ENCODE measurements at places on chromosomes 6 and 20.

DNA sequence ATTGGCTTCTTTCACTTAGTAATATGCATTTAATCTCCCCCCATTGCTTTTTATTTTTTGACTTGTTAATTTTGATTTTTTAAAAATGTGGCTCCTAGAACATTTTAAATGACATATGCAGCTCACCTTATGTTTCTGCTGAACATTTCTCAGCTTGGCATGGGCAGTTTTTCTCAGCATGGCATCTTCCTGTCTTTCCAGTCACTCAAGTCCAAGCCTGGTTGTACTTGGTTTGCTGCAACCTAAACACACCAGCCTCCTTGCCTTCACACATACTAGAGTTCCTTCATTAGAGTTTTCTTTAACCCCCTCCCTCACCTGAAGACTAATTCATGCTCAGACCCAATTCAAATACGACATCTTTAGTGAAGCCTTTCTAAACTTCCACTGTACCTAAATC lies 86.4 kb downstream of the ZHX3 start:
- DNase-seq, result no peak

- DNase-seq, result no peak
These were observed 134.6 kb downstream of the IMPG1 start for GRCh38 chr6:75937846-75938245.

DNA sequence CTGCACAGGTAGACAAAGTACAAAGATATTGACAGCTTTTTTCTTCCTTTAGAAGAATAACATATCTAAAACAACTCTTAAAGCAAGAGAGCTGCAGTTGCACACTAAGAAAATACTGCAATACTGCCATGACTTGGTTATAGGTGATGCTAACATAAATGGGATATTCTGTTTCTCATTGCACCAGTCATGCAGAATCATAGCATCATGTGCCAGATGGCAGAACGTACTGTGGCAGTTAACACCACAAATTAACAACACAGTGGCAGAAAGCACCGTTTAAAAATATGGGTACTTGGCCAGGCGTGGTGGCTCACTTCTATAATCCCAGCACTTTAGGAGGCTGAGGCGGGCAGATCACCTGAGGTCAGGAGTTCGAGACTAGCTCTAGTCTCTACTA lies 7.4 kb downstream of the ASXL1 start:
- no peak for DNase-seq

DNA sequence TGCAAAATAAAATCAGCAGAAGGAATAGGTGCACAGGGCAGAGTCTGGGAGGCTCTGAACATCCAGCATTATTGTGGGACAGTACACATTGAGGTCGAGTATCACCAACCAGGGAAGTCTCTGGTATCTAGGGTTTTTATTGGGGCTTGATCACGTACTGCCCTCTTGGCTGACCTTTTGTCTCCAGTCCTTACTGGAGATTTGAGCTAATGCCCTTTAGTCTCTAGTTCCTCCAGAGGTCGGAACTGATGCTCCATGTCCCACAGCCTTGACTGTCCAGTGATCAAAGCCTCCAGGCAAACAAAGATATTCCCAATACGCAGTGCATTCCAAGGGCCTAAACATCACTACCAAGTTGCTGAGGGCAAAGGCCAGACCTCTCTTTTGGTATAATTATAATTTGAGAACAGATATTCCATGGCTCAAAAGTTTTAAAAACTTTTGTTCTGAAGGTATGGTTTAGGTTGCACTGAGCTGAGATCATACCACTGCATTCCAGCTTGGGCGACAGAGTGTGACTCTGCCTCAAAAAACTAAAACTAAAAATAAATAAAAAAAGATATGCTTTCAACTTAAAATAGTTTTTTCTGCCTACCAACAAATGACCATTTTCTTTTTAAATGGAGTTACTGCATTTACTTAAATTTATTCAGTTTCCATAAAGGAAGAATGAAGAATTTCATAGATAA lies 56.9 kb upstream of the DYNLRB1 start:
- no peak for DNase-seq

DNA sequence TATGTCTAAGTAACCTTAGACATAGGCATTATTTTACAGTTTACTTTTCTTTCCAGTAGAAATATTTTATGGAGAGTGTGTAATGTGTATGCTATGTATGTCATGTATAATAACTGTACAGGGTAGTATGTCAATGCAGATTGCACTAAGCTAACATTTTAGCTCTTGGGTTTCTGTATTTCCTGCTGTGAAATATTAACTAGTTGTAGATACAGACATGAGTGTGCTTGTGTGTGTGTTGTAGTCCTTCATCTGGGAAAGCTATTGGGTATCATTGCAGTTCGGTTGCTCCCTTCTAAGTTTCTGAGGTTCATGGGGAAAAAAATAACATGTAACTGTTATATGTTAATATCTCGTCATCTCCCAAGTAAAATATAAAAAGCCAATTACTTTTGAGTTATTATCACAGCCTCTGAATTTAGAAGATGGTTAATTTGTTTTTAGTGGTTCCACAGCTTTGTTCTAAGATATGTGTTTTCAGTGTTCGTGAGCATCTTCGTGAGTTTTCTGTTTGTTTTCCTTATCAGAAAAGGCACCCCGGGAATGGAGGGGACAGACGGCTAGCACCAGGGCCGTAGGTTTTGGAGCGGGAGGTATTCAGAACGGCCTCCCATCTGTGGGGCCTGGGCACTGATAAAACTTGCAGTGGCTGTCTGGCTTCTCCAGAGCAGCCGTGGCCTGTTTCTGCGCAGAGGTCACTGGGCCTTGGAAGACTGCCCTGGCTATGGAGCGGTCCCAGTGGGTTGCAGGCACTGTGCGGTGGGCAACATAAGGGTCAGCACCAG lies 215.0 kb downstream of the ARID1B start:
- no peak for DNase-seq

GRCh38 chr6:54617730-54618129 lies 228.8 kb upstream of the FAM83B start:
- no peak for DNase-seq

DNA sequence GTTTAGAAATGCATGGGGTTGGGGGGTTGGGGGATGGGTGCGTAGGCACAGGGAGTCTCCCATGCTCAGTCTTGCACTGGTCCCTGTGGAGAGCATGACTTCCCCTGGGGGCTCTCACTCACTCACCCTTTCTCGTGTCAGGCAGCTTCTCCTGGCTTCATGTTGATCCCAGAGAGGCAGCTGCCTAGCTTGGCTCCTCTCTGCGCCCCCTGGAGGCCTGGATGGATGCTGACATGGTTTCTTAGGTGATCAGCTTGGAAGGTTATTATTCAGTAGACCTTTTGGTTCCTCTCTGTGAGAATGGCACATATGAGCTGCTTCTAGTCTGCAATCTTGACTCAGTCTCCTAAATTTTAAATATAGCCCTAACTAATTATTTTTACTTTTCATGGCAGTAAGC lies 109.3 kb upstream of the FAM83B start:
- no peak for DNase-seq

- DNase-seq, result no peak
These were observed 11.9 kb upstream of the TMEM170B start for GRCh38 chr6:11525468-11526155.

- no peak for DNase-seq
These were observed 18.3 kb upstream of the AMD1 start for GRCh38 chr6:110856296-110856695.

DNA sequence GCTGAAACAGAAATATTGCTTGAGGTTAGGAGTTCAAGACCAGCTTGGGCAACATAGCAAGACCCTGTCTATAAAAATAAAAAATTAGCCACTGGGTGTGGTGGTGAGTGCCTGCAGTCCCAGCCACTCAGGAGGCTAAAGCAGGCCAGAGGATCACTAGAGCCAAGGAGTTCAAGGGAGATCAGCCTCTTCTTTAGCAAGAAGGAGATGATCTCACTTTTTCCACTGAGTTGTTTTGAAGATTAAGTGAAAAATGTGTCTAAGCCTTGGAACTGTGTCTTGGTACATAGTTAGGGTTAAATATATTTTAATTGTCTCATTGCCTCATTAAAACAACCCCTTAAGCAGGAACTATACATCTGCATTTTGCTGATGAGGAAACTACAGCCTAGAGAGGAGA lies 279.0 kb upstream of the ZFP64 start:
- no peak for DNase-seq

- DNase-seq, result no peak
These were observed 9.1 kb downstream of the YTHDF1 start for GRCh38 chr20:63206878-63207277.

- no peak for DNase-seq
These were observed at the start of gene SLPI for GRCh38 chr20:45254383-45255262. Gene SLPI, minus strand, starts transcription at chr20:45254564. Its CDS starts 21 bp downstream, at chr20:45254543.

DNA sequence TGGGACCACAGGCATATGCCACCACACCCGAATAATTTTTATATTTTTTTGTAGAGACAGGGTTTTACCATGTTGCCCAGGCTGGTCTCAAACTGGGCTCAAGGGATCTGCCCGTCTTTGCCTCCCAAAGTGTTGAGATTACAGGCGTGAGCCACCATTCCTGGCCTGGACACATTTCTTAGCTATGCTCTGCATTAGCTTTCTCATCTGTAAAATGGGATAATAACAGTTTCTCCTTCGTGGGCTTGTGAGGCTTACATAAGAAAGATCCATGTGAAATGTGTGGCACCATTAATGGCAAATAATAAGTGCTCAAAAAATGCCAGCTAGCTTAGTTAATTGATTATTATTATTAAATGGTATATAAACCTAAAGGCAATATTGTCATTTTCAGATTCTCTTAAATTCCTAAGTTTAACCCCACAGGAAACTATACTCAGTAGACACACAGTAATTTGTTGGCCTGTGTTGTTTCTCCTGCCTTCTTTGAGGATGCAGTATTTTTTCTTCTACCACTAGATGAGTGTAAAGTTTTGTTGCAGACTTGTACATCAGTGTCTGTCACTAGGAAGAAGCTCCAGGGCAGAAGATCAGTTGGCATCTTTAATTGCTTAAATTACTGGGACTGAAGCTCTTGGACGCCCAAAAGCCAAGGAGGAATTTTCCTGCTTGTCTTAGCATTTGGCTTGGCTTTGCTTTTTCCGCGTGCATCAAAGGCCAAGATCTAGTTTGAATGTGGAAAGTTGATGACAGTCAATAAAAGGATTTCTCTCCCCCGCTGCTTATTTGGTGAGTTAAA lies 162.3 kb upstream of the ZNF217 start:
- DNase-seq, result no peak

DNA sequence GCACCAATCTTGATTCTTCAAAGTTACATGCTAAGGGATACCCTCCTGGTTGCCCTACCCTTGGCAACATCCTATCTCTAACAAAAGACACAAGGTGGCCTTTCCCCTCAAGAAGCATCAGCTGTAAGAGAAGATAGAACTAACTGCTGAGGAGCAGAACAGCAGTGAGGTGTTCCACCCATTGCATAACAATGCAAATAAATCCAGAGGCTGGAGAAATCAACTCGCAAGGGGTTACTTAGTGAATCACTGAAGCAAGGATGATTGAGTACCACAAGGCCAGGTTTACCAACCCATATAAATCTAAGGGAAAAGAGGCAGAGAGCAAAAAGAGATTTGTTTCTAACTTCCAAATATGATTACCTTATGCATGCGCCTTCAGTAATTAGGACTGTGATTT lies 36.7 kb downstream of the F13A1 start:
- no peak for DNase-seq

DNA sequence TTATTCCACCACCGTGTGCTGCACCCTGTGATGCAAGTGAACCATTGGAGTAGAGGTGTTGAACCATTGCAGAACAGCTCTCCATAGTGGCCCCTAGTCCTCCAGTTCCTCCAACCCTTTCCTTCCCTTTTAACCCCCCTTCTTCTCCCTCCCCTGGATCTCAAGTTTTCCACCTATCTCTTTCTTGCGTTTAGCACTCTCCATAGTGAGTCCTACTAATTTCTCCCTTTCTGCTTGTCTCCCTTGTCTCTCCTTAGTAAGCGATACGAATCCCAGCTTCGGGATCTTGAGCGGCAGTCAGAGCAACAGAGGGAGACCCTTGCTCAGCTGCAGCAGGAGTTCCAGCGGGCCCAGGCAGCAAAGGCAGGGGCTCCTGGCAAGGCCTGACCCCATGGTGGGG lies 1.1 kb downstream of the PFDN6 start:
- no peak for DNase-seq

DNA sequence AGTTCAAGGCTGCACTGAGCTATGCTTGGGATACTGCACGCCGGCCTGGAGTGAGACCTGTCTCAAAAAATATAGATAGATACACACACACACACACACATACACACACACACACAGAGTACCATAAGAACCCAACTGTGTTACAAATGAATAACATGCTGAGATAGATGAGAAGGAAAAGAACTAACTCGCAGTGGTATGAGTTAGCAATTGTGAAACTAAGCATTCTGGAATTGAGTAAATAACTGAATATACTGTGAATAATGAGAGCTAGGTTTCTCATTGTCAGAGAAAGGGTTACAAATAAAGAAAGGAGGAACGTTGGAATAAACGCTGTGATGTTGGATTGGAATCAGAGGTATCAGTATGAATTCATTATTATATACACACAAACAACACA lies 14.6 kb upstream of the FAXC start:
- no peak for DNase-seq

GRCh38 chr6:11333132-11333849 lies 100.8 kb upstream of the NEDD9 start:
- DNase-seq, result no peak

DNA sequence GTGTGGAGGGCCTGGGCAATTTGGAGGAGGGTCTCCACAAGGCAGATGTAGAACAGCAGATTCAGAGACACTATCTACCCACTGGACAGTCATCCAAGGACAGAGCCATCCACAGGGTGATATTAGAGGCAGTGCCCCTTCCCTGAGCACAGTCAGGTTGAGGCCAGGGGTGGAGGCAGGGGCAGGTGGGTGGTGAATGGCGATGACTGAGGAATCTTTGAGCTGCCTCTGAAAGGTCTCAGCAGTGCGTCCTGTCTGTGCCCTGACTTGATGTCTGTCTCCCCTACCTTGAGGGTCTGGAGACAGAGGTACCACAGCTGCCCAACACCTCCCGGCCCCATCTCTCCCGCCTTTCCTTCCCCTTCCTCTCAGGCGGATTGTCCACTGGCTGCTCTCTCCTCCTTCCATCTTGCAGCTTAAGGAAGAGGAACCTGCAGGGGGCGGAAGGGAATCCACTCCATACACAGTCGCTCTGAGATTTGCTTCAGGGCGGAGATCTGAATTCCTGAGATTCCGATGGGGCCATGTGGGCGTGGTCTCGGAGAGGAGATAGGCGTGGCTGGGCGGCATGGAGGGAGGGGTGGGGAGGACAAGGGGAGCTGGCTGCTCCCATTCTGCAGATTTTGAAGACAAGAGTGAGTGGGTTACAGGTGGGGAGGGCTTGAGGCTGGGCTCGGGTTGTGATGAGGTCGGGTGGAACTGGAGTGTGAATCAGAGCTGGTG lies 1.7 kb downstream of the MUCL3 start:
- DNase-seq, result no peak

- DNase-seq, result no peak
These were observed 176.4 kb upstream of the CST7 start for GRCh38 chr20:24772667-24773066.

DNA sequence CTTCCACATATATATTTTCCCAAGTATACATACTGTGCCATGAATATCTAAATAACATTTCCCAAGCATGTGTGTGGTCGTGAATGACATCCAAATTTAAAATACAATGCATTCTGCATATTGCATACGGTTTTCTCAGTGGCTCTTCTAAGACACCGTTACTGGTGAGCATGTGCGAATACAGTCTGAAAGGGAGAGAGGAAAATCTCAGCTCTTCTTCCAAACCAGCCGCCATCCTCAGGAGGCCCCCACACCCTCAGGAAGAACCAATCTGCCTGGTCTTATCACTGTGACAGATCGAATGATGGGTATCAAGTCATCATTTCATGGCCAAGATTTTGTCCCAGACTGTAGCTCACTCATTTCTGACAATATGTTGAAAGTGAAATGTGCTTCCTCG lies 50.7 kb downstream of the ADAT2 start:
- no peak for DNase-seq

GRCh38 chr20:18678549-18679419 lies 90.9 kb downstream of the DTD1 start:
- no peak for DNase-seq

- DNase-seq, result no peak
These were observed 231.0 kb downstream of the QKI start for GRCh38 chr6:163645560-163645959.
